ENCODE measurements at places on chromosomes 1 and 21.

GRCh38 chr1:209808059-209808581, 2.2 kb upstream of the IRF6 start:
- DNase-seq: no peak

DNA sequence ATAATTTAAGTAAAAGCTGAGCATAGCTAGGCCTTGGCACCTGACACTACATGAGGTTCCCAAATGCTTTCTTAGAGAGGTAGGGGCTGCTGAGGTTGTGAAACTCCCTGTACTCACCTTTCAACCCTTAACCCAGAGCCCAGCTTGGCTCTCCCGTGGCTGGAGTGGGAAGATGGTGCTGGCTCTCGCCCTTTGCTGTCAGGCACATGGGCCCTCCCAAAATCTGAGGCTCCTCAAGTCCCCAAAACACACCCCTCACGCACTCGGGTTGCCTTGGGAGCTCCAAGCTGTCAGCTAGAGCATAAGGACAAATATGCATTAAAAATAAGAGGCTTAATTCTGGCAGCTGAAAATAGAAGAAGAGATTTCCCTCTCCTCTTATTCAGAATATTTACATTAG, 46.7 kb upstream of the PLPPR4 start:
- no peak for DNase-seq

- peak; percentile 32 for DNase-seq
Observed at GRCh38 chr1:96804648-96805047, 83.1 kb downstream of the PTBP2 start.

- DNase-seq: no peak
Observed at GRCh38 chr1:31976401-31976800, 37.3 kb upstream of the KHDRBS1 start.

- DNase-seq: no peak
Observed at GRCh38 chr1:202121006-202121405, 1.7 kb upstream of the GPR37L1 start.

GRCh38 chr21:45096217-45096616, 21.8 kb downstream of the ADARB1 start:
- DNase-seq: no peak

DNA sequence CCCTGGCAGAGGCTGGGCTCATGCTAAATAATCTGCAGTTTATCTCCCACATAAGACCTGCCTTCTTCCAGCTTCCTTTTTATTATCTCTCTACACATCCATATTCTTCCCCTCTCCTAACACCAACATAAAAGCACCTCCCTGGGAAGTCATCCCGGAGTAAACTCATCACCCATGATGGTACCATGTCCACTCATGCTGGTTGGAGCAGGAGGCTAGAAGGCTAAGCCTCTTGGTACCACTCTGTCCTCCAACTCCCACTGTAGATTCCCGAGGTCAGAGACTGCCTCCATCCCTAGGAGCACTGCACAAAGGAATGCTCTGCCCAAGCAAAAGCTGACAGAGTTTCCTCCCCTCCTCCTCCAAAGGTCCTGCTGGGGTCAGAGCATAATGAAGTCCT, 4.2 kb downstream of the DENND2D start:
- DNase-seq: no peak

DNA sequence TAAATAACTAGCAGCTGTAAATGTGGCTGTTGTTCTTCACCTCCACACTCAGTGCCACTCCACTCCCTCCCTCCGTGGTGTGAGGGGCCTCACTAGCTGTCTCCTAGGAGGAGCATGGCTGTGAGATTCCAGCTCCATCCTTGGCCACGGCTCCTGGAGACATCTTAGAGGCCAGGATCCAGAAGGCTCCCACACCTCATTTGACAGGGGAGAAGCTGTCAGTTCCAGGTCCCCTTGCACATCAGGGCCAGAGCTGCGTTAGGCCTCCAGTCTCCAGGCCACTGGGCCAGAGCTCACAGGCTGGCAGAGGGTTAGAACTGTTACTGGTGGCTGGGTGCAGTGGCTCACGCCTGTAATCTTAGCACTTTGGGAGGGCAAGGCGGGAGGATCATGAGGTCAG, 15.0 kb downstream of the PCSK9 start:
- no peak for DNase-seq

- DNase-seq: no peak
Observed at GRCh38 chr1:3558036-3558726, 53.1 kb downstream of the MEGF6 start.

- no peak for DNase-seq
Observed at GRCh38 chr1:115814685-115815398, 26.1 kb downstream of the NHLH2 start.

DNA sequence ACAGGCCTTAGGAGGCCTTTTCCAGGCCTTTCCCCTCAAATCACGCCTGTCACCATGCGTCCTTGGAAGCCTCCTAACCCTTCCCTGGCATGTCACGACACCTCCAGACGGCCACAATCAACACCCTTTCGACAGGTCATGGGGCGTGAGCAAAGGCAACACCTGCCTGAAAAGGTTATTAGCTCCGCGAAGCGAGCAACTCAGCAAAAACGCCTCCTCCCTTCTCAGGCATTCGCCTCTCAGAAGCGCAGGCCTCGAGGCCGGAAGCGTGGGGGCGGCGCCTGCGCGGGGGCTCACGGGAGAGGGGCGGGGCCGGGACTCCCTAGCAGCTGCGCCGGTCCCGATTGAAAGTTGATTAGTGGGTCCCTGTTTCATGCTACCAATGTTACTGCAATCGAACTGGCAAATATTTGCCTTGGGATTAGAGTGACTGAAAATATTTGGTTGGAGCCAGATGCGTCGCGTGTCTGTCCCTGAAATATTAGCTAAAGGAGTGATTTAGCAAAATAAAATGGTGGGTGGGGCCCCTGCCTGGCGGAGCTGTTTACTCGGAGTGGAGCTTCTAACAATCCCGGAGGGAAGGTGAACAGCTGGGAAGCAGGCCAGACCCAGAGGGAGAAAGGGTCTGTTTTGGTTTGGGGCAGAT, 44.9 kb downstream of the GFI1 start:
- DNase-seq: no peak

GRCh38 chr1:218850367-218850766, 323.3 kb upstream of the LYPLAL1 start:
- DNase-seq: no peak

DNA sequence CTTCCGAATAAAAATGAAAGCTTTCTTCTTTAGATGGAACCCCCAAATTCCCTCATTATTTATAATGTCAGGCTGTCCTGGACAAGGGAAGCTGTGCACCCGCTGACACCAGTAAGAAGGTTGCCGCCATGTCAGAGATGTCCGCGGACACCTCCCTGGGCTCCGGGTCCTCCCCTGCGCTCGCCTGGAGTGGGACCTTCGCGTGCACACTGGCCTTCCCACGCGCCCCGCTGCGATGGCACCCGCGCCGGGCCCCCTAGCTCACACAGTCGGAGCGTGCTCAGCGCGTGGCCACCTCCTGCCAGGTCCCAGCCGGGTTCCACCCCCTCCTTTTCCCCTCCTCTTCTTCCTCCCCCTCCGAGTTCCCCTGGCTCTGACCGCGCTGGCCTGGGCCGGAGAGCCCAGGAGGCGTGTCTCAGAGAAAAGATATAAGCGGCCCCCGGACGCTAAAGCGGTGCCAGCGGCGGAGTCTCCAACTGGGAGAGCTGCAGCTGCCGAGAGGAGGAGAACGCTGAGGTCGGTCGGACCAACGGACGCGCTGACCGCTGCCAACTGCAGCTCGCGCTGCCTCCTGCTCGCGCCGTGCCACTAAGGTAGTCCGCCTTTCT, at the start of gene G0S2:
Gene G0S2 (plus strand): TSS at position 456 of the 608 bp plus-strand sequence. CDS start 273 bp downstream, outside the sequence.
- DNase-seq: peak; percentile 61

GRCh38 chr1:48333316-48333715, 110.8 kb downstream of the SLC5A9 start:
- DNase-seq: no peak

- no peak for DNase-seq
Observed at GRCh38 chr1:95699149-95699953, 465.3 kb downstream of the RWDD3 start.

GRCh38 chr21:41701749-41702148, 65.1 kb downstream of the RIPK4 start:
- DNase-seq: no peak

DNA sequence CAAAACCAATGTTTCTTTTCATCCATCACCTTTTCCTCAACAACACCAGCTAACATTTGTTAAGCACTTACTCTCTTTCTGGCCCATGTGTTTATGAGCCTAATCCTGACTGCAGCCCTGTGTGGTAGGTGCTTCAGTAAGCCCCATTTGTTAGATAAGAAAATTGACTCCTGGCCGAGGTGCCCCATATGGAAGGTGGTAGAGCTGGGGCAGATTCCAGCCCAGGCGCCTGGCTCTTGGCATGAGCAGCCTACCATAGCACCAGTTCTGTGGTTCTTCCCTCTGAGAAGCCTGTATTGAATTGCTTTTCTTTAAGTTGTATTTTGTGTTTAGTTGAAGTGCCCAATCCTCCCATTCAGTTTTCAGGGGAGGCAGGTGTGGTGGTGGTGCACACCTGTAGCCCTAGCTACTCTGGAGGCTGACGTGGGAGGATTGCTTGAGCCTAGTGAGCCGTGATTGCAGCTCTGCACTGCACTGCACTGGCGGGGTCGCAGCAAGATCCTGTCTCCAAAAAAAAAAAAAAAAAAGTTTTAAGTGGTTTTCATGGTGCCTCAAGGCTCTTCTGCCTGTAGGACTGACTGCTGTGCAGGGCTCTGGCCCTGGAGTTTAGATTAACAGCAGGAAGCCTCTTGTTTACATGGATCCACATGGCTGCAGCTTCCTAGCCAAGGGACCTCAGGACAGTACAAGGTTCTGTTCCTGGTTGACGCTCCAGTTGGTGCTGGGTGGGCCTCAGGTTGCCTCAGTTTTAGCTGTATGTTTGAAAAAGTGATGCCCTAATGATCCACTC, 125.9 kb downstream of the MRPS6 start:
- DNase-seq: no peak

GRCh38 chr1:241770115-241770514, 77.9 kb upstream of the EXO1 start:
- DNase-seq: no peak

DNA sequence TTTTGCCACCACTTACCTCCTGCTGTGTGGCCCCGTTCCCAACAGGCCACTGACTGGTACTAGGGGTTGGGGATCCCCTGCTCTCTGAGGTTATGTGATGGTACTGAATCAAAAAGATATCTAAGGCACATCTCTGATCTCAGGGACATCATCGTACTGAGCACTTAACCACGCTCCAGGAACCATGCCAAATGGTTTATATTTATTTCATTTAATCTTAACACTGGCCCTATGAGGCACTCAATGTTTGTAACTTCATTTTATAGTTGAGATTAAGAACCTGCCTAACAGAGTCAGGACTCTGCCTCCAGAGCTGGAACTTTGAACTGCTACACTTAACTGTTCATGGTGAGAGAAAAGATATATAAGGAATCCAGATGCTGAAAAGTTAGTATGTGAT, 98.0 kb upstream of the HP1BP3 start:
- DNase-seq: no peak

DNA sequence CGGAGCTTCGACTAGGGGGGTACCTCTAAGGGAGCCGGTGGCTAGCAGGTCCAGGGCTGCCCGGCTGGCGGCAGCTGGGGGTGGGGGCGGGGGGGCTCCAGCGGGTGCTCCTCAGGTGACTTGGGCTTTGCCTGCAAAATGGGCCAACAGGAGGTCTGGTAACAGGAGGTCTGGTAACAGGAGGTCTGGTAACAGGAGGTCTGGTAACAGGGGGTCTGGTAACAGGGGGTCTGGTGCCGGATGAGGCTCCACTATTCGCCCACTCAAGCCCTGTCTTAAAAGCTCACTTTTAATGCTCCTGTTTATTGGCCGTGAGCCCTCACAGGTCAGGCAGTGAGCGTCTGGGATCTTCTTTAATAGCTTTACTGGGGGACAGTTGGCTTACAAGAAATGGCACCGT, 40.4 kb upstream of the ACTRT2 start:
- no peak for DNase-seq

DNA sequence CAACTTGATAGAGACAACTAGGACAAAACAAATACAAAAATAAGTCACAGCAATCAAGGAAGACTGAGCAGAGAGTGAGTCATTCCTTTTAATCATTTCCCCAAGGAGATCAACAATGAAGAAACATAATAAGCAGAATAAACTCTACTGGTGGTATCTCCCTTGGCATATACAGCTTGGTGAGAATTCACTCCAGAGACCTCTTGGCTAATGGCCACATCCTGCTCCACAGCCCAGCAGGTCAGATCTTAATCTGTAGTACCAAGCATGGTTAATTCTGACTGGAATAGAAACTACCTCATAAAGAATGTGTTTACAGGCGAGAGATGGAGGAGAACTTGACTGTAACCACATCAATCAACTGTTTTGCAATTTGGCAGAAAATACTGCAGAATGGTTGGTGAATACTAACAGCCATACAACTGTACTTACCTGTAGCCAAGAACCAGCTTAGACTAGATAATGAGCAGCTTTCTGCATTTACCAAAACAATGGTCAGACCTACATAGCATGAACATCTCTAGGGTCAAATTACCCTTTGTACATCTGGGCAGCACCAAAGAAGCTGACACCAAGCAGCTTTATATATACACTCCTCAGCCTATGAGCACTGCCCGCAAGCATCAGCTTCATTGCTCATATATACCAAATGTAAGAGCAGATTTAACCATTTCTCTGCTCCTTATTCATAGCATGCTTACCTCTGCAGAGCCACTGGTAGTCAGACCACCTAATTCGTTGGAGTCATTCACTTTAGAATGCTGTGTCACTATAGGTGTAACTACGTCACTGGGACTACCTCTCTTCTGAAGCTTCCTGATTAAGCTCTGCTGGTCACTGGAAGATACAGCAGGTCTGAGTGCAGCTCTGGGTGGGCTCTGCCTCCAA, 51.0 kb downstream of the KIAA0319L start:
- DNase-seq: no peak

- no peak for DNase-seq
Observed at GRCh38 chr1:69728206-69728605, 160.5 kb downstream of the LRRC7 start.

GRCh38 chr1:219621047-219621786, 8.3 kb upstream of the ZC3H11B start:
- DNase-seq: no peak

DNA sequence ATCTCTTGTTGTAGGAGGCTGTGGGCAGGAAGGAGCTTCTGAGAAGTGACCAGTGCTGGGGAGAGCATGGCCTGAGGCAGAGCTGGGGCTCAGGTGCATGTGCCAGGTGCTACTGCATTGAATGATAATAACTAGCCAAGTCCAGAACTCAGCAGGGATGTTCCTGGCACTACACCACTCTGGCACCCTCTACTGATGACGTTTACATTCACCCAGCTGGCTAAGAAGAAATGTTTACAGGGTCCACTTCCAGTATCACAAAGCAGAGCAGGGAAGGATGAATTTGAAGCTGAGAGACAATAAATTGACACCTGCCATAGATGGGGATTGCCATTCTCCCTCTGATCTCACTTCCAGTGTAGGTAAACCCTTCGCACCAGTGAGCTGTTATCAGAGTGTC, 411.8 kb downstream of the SETD4 start:
- no peak for DNase-seq

Data from hindlimb muscle (tissue), 1 donor.